Retina (tissue), 1 donor: ENCODE measurements at places on chromosomes 2 and 18.
A peak's percentile ranks its signal among the peaks of the same experiment; 100 is the strongest.

GRCh38 chr2:67046591-67046990 lies 350.5 kb upstream of the ETAA1 start:
- DNase-seq: no peak

- no peak for DNase-seq
Observed at GRCh38 chr2:227082286-227082685, 81.7 kb downstream of the COL4A4 start.

GRCh38 chr2:175293776-175294175 lies 112.3 kb upstream of the ATP5MC3 start:
- no peak for DNase-seq

GRCh38 chr18:55444536-55444935 lies 143.5 kb downstream of the TCF4 start:
- DNase-seq: no peak

DNA sequence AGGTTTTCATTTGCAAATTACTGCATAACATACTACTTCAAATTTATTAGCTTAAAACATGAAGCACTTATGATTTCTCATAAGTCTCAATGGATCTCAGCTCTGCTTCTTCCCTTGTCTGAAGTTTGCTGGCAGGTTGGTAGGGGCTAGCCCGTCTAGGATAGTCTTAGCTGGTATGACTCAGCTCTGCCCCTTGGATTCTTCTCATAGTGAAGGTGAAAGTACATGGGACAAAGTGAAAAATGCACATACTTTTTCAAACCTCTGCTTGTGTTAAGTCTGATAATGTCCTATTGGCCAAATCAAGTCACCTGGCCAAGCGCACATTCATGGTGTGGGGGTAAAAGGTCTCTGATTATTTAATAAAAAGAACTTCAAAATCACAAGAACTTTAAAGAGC lies 184.8 kb upstream of the VWC2L start:
- DNase-seq: no peak

DNA sequence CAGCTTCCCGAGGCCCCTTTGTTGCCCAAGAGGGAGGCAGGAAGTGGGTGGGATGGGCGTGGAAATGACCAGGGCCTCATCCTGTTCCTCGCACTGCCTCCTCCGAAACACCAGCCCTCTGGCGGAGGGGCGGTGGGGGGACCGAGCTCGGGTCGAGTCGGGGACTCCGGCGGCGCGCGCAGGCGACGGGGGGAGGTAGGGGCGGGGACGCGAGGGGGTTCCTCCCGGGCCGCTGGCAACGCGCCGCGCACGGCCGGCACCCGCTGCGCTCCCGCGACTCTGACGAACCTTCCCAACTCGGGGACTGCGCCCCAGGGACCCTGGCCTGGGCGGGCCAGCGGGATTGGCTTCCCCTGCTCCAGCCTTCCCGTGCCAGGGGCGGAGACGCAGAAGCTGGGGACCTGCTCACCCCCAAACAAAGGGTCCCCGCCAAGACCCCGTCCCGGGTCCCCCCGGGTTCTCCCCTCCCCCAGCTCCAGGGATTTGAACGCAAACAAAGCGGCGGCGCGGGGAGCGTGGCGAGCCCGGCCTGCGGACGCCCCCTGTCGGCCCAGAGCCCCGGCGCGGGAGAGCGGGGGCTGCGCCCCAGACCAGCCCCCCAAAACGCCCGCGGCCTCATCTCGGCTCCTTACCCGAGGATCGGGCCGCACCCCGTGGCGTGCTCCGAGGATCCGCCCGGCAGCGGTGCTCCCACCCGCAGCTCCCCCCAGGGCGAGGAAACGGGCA lies 1.2 kb downstream of the SEMA4C start:
- DNase-seq: peak; percentile 88

DNA sequence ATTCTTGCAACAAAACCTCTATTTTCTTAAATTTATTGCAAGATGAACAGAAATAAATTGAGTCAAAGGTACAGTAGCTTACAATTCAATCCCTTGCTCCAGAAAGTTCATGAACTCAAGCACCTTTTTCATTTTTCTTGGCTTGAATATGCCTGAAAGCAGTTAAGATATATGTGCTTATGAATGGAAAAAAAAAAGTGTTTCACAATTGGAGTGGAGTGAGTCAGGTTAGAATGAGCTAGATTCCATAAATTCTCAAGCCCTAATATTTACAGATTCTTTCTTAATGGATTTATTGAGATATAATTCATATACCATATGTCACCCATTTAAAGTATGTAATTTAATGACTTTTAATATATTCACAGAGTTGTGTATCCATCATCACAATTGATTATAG lies 39.6 kb upstream of the NEMP2 start:
- no peak for DNase-seq

GRCh38 chr2:160367887-160368286 lies 125.7 kb downstream of the RBMS1 start:
- no peak for DNase-seq

GRCh38 chr18:47317824-47318508 lies 66.5 kb upstream of the SKOR2 start:
- DNase-seq: no peak

- DNase-seq: no peak
Observed at GRCh38 chr2:221563270-221563985, 8.7 kb downstream of the EPHA4 start.

DNA sequence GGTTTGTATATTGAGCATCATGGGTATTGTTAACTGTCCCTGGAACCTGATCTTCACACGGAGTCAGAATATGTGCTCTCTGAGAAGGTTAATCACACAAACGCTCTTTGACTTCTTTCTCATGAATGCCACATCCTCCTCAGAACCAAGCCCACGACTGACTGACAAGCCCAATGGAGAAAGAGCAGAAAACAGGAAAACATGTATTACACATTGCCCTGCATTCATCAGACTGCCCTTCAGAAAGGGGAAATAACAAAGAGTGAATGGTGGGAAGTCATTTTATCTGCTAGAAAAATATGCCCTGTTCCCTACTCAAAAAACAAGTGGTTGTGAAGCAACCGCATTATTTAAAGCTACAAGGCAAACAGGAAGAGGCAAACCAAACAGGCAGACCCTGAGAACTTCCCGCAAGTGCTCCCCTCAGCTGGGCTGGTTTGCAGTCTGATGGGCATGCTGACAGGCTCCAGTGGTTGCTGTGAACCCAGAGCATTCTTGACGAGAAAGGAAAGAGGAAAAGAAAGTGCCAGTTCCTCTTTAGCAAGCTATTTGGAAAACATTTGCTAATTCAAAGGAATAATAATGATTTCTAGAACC lies 172.9 kb upstream of the SETBP1 start:
- no peak for DNase-seq

DNA sequence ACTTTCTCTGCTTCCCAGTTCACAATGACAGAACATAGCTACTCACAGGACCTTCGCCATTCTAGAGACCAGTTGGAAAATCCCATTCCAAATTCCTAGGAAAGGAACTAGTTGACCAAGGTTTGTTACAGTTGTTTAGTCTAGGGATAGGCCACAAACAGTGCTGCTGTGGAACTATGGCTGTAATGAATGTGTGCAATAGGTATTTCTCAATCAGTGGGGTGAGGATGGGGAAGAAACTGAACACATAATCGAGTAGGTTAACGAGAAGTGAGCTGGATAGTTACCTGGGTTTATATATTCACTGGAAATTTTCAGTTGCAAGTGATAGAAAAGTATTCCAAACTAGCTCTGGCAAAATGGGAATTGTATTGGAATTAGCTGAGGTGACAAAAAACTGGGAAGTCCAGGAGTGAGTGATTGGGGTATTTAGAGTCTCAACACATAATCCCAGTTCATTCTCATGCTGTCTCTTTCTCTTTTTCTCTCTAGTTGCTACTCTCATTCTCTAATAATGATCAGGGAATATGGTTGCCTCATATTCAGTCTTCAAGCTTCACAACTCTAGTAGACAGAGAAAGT lies 18.2 kb upstream of the HMSD start:
- no peak for DNase-seq

DNA sequence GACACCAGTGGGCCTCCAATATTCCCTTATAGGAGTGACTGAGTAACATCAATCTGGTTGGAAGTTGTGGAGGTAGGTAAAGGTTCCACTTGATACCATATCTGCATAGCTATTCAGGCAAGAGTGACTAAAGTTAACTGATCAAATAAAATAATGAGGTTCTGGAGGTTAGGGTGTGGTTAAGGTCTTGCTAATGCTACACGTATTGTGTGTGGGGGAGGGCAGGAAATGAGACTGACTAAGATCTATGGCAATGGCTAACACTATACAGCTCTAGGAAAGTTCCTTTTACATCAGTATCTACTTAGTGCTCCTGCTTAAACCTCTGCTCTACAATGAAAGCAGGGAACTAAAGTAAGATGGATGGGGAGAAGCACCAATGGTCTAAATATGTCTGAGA lies 149.1 kb upstream of the MGAT5 start:
- DNase-seq: no peak

- no peak for DNase-seq
Observed at GRCh38 chr2:15956751-15957736, 16.7 kb downstream of the MYCN start.

DNA sequence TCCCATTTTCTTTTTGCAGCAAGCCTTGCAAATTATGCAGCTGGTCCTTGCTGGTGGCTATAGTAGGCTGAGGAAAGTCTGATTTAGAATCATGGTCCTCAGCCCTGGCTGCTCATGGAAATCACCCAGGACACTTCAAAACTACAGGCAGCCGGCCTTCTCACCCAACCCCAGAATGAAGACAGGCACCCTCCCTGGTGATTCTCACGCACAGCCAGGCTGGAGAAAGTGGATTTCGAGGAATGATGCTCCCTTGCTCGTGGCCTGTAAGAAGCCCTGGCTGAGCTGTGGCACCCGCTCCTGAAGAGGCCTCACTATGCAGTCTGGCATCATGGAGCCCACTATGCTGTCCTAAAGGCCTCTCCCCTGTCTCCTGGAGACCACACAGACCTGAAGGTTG lies 157.4 kb downstream of the CAPN13 start:
- DNase-seq: no peak

GRCh38 chr2:159892990-159893810 lies 95.2 kb upstream of the CD302 start:
- DNase-seq: no peak

DNA sequence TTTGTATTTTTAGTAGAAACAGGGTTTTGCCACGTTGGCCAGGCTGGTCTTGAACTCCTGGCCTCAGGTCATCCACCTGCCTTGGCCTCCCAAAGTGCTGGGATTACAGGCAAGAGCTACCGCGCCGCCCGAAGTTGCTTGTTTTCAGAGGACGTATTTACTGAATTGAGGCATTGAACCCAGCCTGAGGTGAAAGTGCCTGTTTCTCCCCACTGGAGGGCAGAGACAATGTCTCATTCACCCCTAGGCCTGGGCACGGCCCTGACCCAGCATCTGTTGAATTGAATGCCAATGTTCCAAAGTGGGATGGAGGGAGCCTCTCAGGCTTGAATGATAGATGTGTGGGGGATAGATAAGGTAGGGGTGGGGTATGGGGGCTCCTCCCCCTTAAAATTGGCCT lies 4.5 kb upstream of the TMBIM1 start:
- no peak for DNase-seq

DNA sequence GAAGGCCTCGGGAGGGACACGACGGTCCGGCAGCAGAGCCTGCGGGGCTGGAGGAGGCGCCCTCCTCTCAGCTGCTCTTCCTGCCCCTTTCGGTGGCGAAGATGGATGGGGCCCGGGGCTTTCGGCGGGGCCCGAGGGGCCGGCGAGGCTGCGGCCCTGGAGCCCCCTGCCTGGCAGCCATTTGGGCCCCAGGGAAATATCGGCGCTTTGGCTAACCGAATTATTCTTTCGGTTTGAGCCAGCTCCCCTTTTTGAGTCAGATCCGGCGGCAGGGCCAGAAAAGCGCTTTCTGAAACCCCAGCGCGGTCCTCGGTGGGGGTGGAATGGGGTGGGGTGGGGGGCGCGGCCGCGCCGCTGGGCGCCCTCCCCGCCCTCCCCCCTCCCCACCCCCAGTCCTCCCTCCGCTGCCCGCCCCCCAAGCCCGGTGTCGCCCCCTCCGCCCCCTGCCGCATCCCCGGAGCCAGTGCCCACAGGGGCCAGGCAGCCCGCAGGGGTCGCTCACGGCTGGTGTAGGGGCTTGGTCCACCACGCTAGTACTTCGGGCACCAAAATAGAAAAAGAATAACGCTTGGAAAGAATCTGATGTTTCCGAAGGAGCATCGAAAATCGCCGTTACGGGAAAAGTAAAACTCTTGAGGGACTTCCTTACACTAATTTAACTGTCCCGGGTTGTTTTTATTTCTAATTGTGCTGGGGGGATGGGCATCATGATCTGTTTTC lies 9.1 kb upstream of the ARID5A start:
- peak; percentile 66 for DNase-seq

- no peak for DNase-seq
Observed at GRCh38 chr18:3114451-3114850, 101.5 kb upstream of the LPIN2 start.

DNA sequence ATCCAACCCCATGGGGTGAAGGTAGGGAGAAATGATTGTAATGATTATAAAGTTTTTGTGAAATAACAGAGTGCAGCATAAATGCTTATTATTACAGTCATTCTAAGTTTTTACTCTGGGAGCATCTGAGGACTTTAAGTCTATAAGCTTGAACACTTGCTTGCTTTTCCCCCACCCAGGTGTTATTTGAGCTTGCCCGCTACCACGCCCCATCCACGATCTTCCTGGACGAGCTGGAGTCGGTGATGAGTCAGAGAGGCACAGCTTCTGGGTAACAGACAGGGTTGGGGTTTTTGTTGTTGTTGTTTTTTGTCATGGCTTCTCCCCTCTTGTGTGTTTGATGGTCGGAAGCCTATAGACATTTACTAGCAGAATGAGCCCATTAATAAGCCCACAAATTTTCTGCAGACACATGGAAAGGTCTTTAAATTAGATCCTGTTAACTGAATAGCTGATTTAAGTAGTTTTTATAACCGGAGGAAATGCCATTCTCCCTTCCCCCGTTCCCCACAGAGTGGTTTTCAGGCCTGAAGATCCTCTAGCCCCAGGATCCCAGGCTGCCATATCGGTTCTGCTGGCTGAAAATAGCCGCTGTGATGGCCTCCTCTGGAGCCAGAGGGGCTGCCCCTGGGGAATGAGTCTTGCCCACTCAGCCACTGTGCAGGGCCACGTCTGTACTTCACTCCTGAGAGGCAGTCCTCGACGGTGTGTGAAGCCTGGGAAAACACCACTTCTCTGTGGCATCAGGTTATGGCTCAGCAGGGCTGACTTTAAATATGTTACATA lies 39.9 kb upstream of the ELOA2 start:
- DNase-seq: no peak

DNA sequence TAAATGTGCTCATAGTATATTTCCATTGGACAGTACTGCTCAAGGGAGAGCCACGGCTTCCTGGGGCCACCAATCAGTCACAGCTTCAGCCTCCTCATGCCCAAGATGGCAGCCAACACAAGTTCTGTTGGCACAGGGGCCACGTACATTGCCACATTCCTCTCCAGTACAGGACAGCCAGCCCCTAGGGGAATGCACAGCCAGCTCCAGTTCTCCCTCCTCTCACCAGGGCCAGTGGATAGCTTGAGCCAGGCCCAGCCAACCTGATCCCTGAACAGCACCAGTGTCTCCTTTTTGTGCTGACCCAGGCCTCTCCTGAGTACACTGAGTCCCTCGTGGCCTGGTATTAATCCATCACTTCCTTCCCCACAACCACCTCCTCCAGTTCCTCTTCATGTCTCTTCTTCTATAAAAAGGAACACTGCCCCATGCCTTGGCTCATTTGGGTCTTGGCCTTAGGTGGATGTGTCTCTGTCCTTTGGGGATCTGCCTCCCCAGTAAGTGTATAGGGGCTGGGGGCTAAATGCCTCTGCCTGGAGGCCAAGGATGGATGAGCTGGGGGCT lies 168.7 kb downstream of the TNS1 start:
- DNase-seq: no peak

GRCh38 chr2:222303045-222303827 lies 4.4 kb upstream of the PAX3 start:
- no peak for DNase-seq
